CD4-positive, alpha-beta memory T cell (primary cell): ENCODE measurements at places on chromosomes 7 and 10. TPM values are rescaled to one million over a fixed set of nuclear protein-coding genes. Genes with fewer than 3 reads are reported as not detected.

- DNase-seq: no peak
Measured at GRCh38 chr10:51910596-51910995, 211.2 kb upstream of the CSTF2T start.

GRCh38 chr7:144459635-144460034 lies 56.1 kb upstream of the NOBOX start:
- no peak for DNase-seq

The RNF148 gene
- not detected for total RNA-seq

The SDHAF3 gene
- total RNA-seq: 10.8 TPM

The GSDME gene
- 1.7 TPM for total RNA-seq

DNA sequence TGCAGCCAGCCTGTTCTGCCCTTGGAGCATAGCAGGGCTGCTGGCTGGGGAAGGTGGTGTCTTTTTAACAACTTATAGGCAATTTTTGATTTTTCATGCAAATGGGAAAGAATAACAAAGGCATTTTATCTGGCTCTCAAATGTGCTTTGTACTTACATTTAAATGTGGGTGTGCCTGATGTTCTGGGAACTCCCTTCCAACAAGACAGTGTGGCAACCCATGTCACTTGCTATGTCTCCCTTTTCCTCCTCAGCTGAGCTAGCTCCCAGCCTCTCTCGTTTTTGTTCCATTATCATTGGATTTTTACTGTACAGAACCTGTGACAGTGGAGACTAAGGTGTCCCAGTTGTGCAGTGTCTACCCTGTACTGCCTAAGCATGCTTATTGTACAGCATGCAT lies 93.5 kb upstream of the PDCD4 start:
- DNase-seq: no peak

The SPDYE2B gene
- total RNA-seq: not detected

The C10orf143 gene
- total RNA-seq: 9.2 TPM

DNA sequence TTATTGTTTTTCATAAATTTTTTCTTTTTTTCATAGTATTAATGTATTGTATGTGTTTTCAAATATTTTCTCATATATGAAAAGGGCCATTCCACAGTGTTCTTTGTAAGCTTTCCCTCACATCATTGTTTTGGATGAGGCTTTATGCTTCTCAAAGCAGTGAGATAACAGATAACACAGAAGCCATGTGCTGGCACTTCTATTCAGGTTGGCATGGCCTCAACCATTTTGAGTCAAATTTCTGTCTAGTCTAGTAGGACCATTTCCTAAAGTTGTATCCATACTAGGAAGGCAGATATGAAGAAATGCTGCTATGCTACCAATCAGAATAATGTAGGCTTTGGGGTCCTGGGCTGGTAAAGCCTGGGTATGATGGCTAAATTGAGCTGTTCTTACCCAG lies 135.9 kb upstream of the LAMB4 start:
- no peak for DNase-seq

The CHST15 gene
- 0.67 TPM for total RNA-seq

DNA sequence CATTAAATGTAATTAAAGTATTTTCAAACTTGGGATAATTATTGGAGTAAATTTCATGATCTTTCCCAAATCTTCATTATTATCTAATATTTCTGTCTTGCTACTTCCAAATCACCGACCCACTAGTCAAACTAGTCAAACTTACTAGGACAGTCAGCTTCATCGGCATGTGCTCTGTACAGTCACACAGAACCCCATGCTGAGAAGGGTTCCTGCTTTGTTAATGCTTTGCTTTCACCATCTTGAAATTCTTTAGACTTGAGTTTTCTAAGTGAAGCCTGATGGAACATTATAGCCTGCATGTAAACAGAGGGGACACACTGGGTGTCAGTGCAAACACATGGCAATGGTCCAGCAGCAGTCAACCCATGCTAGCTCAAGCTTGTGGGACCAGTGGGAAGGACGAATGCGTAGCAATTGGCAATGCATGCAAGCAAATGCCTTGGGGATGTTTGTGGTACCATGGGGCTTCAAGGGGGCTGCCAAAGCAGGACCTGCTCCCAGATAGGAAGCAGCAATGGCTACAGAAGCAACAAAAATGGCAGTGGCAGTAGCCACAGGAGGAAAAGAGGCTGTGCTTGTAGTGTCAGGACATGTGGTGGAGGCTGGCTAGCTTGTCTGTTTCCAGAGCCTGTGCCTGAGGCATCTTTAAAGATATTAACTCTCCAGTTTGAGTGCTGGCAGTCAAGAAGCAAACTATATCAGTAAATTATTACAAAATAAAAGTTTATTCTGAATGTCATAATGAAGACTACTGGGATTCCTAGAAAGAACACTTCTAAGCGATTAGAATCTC lies 441.1 kb upstream of the SEMA3D start:
- DNase-seq: no peak

- no peak for DNase-seq
Measured at GRCh38 chr7:92650391-92650790, 60.2 kb upstream of the FAM133B start.

The OIT3 gene
- total RNA-seq: not detected

GRCh38 chr7:156732091-156732625 lies 91.6 kb downstream of the RNF32 start:
- DNase-seq: no peak

The TOMM7 gene
- total RNA-seq: 686 TPM

- DNase-seq: no peak
Measured at GRCh38 chr10:62109587-62110293, 158.9 kb downstream of the RTKN2 start.

The PSTK gene
- total RNA-seq: 3.9 TPM
